ENCODE measurements at places on chromosomes 6 and 20. TPM values are rescaled to one million over a fixed set of nuclear protein-coding genes. Genes with fewer than 3 reads are reported as not detected.

- no peak for DNase-seq
Observed at GRCh38 chr6:137846772-137847313, 20.2 kb upstream of the TNFAIP3 start.

Gene ARFGAP1
- 53.9 TPM for polyA plus RNA-seq

GRCh38 chr6:17820055-17820454 is 113.3 kb upstream of the NUP153 start:
- DNase-seq, result no peak

- no peak for DNase-seq
Observed at GRCh38 chr20:50992733-50993457, 30.0 kb downstream of the KCNG1 start.

DNA sequence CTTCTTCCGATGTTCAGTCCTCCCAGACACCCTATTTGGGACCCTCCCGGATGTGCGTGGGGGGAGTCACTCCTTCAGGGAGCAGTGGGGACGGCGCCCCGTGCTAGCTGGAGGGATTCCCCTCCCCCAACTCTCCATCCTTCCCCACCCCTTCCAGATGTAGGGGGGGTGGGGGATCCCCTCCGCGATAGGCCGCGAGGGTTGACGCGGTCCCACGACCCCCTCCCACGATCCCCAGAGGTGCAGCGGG is 548 bp downstream of the GNL1 start:
- peak; percentile 58 for DNase-seq

DNA sequence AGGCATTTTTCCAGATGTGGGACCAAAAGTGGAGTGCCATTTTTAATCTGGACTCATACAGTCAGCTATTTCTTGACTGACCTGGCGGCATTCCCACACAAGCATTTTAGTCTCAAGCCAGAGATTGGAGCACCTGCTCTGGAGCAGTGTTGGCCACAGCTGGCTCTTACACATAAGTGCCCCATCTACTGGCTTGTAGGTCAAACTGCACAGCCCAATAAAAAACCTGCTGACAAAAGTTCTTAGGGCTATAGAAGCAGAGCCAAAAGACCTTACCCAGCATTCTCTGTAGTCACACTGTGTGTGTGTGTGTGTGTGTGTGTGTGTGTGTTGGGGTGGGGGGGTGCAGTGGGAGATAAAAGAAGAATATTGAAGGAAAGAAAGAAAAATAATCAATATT is 38.6 kb upstream of the SENP6 start:
- DNase-seq, result no peak

- DNase-seq, result peak; percentile 21
Observed at GRCh38 chr6:122184401-122184827, 215.0 kb upstream of the HSF2 start.

All from left renal cortex interstitium (tissue), 4 donors.